Vein endothelial cell (primary cell): ENCODE measurements at places on chromosomes 1 and 21. TPM values are rescaled to one million over a fixed set of nuclear protein-coding genes. Genes with fewer than 3 reads are reported as not detected.

The LRRC7 gene
- total RNA-seq, result 0.48 and 0.65 TPM in 2 replicates

The NBPF20 gene
- total RNA-seq, result 1.6 and 2.9 TPM in 2 replicates

The AK2 gene
- total RNA-seq, result 164 and 212 TPM in 2 replicates

The NBPF14 gene
- total RNA-seq, result 5.2 and 6.2 TPM in 2 replicates

The HOOK1 gene
- under 0.01 and 0.10 TPM in 2 replicates for total RNA-seq

The ATP6V1G3 gene
- 0.33 TPM in 1 of 2 replicates, not detected in the other for total RNA-seq

The SHE gene
- 66.0 and 81.9 TPM in 2 replicates for total RNA-seq

The LCE2A gene
- not detected in 2 replicates for total RNA-seq

The LY9 gene
- not detected in 2 replicates for total RNA-seq

The HES4 gene
- total RNA-seq, result 20.6 and 41.2 TPM in 2 replicates

The ACTA1 gene
- total RNA-seq, result 0.19 TPM in 1 of 2 replicates, not detected in the other

The HAO2 gene
- total RNA-seq, result not detected in 2 replicates

The LEMD1 gene
- not detected in 2 replicates for total RNA-seq

The LCE2C gene
- not detected in 2 replicates for total RNA-seq

The LENEP gene
- 0.67 and 1.3 TPM in 2 replicates for total RNA-seq

The HEYL gene
- total RNA-seq, result 0.38 TPM in 1 of 2 replicates, not detected in the other

The NTMT2 gene
- total RNA-seq, result not detected in 2 replicates

The TNNT2 gene
- not detected in 2 replicates for total RNA-seq

The MRPL37 gene
- total RNA-seq, result 116 and 137 TPM in 2 replicates

The OR2L5 gene
- total RNA-seq, result not detected in 2 replicates

The IL20 gene
- not detected in 2 replicates for total RNA-seq

The DCDC2B gene
- total RNA-seq, result not detected in 2 replicates

The PLA2G4A gene
- total RNA-seq, result 20.3 and 30.4 TPM in 2 replicates
